ENCODE measurements at places on chromosomes 3 and 15.

GRCh38 chr3:62496503-62496902 lies 123.2 kb upstream of the FEZF2 start:
- no peak for DNase-seq

DNA sequence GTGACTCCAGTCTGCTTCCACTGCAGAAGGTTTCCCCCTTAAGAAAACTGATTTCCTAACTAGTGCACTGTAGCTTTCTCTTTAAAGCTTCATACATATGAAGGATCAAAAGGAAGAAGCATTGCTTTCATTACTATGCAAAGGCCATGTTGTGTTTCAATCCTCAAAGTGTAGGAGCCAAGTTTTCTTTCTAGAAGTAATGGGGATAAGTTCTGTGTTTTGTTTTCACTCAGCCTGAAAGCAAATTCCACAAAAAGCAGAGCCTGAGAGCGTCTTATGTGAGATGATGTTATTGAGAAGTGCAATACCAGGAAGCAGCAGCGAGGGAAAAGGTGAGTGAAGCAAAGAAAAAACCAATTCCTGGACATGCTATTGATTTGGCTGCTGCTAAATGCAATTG lies 99.7 kb downstream of the GMNC start:
- DNase-seq: no peak

- DNase-seq: peak; percentile 82
Observed at GRCh38 chr15:77870195-77871065, 207.1 kb downstream of the TBC1D2B start.

DNA sequence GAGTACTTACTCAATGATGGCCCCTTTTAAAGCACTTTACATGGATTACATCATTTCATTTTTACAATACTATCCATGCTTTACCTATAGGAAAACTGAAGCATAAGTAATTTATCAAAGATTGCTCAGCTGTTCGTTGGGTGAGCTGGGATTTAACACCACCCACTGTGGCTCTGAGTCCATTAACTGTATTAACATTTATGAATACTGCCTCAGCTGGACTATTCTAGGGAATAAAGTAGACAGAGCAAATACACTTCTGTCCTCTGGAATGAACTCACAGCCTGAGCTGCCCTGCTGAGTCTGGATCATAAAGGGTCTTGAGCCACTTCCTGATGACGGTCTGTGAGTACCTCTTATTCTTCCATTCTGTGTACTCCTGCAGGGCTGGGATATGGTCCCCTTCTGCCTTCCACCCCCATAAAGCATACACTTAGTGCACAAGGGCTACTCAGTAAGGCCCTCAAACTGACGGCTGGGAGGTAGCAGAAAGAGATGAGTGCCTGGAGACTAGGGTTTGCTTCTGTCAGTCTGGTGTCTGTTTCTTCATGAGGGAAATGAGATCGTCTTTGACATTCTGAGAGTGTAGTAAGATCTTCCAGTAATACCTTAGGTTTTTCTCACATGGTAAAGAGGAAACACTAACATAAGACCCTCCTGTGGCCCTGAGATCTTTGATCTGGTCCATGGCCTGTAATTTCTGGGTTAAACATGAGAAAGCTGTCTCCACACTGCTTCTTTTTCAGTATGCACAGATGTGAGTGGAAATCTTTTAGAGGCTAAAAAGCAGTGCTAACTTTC lies 12.6 kb upstream of the ST6GAL1 start:
- DNase-seq: no peak

- DNase-seq: no peak
Observed at GRCh38 chr15:75237316-75237982, 20.7 kb upstream of the GOLGA6C start.

GRCh38 chr3:177904621-177905020 lies 631.6 kb upstream of the KCNMB2 start:
- no peak for DNase-seq

- DNase-seq: no peak
Observed at GRCh38 chr15:68371851-68372250, 60.1 kb downstream of the ITGA11 start.

- DNase-seq: no peak
Observed at GRCh38 chr3:105430455-105430854, 63.7 kb downstream of the ALCAM start.

- DNase-seq: no peak
Observed at GRCh38 chr3:146326875-146327543, 76.1 kb upstream of the PLSCR4 start.

GRCh38 chr3:21952856-21953255 lies 201.8 kb upstream of the ZNF385D start:
- no peak for DNase-seq

- no peak for DNase-seq
Observed at GRCh38 chr3:161556941-161557340, 60.3 kb downstream of the OTOL1 start.

DNA sequence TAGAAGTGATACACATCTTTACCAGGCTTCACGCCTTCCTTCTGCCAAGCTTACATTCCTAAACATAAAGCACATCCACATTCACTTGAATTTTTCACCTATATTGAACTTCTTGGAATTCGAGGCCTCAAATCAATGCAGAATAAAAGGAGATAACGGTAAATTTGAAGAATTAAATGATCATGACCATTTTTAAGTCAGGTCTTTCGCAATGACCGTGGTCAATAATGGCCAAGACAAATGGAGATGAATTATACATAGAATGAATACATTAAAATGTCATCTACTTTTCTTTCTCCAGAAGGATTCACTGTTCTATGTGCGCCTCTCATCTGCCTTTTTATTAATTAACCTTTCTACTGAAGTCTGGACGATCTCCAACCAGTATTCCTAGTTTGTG lies 5.3 kb upstream of the GOLGA8A start:
- no peak for DNase-seq

GRCh38 chr15:101139986-101140696 lies 111.7 kb downstream of the CHSY1 start:
- no peak for DNase-seq

DNA sequence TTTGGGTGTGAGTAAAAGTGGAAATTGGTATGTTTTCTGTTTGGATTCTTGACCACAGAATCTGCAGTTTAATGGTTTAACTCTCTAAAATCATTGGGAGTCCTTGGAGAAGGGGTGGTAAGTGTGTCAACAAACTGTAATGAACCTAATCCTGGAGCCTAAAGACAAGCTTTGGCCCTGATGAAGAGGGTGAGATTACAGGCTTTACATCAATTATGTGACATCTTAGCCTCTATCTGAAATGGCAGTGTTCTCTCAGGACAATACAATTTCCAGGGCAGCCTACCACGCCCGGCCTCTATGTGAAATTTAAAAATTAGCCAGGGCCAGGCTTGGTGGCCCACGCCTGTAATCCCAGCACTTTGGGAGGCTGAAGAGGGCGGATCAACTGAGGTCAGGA lies 4.3 kb upstream of the PKM start:
- no peak for DNase-seq

DNA sequence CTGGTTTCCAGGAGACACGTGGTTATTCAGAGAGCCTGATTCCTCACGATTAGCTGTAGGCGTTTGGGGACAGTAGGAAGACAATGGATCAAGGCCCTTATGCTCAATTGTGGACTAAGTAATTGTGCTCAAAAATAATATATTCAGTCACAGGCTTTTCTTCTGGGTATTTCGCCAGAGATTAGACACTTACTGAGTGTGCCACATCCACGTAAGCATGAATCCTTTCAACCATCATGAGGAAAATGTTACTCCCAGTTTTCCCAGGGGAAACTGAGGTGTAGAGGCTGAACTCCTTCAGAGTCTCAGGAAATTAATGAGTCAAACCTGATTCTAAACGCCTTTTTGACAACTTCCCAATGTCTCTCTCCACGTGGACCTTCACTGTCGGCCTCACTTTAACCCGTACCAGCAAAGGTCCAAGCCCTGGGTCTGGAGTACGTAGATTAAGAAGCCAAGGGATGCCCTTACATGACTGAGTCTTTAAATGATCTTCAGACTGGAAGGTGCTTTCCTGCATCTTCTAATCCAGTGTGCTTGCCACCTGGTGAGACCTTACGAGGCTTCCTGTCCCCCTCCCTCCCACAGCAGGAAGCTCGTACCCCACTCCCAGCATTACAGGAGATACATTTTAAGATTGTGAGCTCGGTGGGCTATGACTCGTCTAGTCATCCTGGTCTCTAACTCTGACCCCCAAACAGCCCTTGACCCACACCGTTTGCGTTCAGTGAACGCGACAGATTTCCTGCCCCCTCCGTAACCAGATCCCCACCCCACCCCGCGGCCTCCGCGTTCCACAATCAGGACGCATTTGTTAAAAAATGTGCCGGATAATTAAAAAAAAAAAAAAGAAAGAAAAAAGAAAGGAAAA lies 1.7 kb downstream of the PKM start:
- DNase-seq: no peak

GRCh38 chr3:42216931-42217333 lies 49.1 kb downstream of the CCK start:
- DNase-seq: no peak
